LHCN-M2 (cell line): ENCODE measurements at places on chromosomes 16 and 17. TPM values are rescaled to one million over a fixed set of nuclear protein-coding genes. Genes with fewer than 3 reads are reported as not detected.
A peak's percentile ranks its signal among the peaks of the same experiment; 100 is the strongest.

- no peak for DNase-seq
Measured at GRCh38 chr17:80872501-80873306, 118.9 kb upstream of the CHMP6 start.

NOS2 gene
- total RNA-seq: not detected in 2 replicates

GRCh38 chr17:7580604-7581575 is 1.5 kb downstream of the CD68 start:
- DNase-seq: no peak

DNA sequence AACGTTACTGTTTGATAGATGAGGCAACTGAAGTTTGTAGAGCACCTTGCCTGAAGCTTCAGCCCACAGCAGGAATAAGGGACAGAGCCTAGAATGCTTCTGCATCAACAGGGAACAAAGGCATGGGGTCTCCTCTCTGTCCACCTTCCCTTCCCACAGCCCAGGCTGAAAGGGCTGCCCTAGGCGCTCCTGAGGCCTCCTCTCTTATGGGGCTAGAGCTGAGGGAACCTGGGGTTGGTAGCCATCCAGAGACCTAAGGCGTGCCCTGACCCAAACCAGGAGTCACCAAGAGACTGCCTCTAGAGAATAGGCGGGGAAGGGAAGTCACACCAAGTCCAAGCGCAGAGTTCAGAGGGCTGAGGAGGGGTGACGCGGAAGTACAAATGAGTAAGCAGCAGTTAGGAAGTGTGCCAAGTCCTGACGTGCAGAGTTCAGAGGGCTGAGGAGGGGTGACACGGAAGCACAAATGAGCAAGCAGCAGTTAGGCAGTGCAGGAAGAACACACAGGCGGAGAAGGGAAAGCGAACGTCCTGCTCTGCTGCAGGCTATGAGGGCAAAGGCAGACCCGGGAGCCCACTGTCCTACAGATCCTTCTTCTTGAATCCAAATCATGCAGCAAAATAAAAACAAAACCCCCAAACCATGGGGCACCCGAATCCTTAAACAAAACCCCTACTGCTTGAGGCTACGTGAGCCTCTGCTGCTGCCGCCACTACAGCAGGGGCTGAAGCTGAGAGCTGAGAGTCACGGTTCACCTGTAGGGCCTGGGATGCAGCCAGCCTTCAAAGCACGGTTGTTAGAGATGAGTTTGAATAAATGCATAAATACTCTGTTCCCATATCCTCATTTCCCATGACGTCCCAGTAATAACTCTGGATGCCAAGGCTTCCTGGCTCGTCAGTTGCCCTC is 2.7 kb upstream of the SPG7 start:
- peak; percentile 97 for DNase-seq
